ENCODE measurements at places on chromosomes 2 and 18.

GRCh38 chr18:79900610-79901570 lies 50.6 kb downstream of the SLC66A2 start:
- no peak for DNase-seq

DNA sequence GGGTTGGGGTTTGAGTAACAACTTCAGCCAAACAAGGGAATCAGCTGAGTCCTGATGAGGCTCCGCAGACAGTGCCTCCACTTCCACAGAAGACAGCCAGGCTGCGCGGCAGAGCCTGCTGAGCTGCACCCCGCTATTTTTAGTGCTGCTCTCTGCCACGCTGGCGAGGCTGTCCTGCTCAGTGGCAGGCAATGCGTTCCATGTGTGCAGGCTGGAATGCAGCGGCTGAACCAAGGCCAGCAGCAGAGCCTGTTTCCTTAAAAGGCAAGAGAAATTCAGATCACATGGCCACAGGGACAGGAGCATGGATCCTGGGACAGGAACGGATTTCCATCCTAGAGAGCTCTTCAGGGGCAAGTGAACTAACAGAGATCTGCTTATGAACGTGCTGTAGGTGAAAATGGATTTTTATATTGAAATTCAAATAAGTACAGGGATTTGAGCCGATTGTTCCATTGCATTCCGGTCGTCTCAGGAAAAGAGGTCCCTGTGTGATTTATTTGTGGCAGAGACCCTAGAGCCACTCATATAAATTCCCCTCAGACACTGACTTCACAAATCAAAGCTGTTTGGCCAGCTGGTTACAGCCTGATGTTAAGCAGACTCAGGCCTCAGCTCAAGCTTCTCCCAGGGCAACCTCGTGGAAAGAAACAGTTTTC lies 98.7 kb downstream of the COL6A3 start:
- DNase-seq: no peak

- no peak for DNase-seq
Observed at GRCh38 chr18:68041327-68041726, 524.8 kb upstream of the DSEL start.

- DNase-seq: no peak
Observed at GRCh38 chr18:12750076-12750714, 47.4 kb downstream of the PSMG2 start.

DNA sequence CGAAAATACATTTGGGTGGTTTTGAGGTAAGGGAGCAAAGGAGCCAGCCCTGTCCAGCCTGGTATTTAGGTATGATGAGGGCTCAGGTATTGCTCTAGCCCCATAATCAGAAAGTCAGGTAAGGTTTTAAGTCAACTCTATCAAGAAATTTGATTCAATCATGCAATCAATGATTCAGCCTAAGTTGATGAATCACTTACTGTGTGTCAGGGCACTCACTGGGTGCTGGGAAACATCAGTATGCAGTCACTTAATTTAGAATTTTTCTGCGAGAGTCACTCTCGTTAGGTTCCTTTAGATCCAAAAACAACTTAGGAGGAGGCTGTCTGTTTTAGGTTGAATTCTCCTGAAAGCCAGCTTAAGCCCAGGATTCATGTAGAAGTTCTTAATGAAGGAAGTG lies 17.7 kb upstream of the SERPINB2 start:
- DNase-seq: no peak

- DNase-seq: no peak
Observed at GRCh38 chr2:191748059-191748461, 70.1 kb downstream of the NABP1 start.

DNA sequence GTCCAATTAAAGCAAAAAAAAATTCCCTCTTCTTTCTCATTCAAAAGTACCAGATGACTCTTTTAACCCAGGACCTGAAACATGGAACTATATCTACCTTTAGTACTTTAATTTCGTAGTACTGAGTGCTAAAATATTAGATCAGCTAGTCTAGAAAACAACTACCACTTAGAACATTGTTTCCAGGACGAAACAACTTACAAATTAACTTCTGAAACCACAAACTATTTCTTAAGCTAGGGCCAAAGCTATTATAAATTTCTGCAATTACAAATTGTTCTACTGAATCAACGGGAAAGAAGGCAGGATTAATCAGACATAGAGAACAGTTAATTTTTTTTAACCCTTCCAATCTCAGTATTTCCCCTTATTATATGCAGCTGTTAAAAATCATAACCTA lies 39.9 kb downstream of the DARS1 start:
- no peak for DNase-seq

DNA sequence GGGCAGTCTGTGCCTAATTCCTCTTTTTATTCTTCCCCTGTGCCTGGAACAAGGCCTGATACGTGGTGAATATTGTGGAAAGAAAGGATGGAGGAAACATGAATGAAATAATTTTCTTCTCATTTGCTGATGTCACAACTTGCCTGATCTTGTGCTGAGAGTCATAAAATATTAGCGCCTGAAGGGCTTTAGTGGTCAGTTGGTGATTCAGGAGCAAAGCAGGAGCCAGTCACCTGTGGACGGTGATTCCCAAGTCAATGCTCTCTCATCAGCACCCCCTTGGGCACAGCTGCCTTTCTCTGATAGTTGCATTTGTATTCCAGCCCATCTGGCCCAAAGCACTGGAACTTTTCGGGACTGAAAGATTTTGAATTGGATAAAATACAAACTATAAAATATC lies 502.6 kb upstream of the RAB12 start:
- no peak for DNase-seq

DNA sequence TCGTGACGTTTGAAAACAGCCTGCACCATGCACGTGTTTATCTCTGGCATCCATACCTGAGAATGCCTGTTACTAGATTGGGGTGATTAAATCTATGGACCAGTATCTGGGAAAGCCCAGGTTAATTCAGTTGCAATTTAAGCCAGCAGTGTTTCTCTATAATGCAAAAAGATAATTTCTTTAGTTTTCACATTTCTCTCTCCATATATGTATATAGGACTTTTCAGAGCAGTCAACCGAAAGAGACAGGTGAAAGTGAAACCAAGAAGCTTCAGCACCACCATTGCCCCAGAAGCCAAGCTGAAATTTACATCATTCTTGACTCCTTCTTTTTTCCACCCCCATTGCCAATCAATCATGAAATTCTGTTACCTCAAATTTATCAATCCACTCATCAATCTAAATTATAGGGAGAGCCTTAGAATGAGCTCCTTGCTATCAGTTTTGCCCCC lies 2.7 kb upstream of the LRP2 start:
- DNase-seq: peak; percentile 59

GRCh38 chr2:26235089-26235488 lies 9.3 kb downstream of the HADHA start:
- DNase-seq: no peak

GRCh38 chr2:162749994-162750393 lies 88.6 kb downstream of the KCNH7 start:
- DNase-seq: no peak

All from GM20000 (cell line).